ENCODE measurements at places on chromosomes 1 and 21.

DNA sequence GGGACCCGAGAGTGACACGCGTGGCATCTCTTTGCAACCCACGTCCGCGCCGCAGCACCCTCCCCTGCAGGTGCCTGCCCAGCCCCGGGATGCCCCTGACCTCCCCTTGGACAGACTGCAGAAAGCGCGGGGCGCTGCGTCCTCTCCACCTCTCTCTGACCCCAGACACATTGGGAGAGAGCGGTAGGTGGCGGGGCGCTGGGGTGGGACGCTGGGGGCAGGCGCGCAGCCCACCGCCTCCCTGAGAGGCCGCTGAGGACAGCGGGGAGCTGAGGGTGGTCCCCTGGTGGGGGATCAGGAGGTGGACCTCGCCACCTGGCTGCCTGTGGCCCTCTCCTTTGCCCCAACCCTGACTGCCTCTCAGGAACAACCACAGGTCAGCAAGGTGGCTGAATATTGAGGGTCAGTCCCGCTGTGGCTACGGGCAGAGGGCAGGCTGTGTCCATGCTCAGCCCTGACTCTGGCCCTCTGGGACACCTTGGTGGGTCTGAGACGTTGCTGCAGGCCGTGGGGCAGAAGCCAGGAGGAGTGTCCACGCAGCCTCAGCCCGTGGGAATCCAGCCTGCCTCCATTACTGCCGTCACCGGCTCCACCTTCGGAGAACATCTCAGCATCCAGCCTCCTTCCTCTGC is 761 bp upstream of the UBE2J2 start:
- no peak for DNase-seq

DNA sequence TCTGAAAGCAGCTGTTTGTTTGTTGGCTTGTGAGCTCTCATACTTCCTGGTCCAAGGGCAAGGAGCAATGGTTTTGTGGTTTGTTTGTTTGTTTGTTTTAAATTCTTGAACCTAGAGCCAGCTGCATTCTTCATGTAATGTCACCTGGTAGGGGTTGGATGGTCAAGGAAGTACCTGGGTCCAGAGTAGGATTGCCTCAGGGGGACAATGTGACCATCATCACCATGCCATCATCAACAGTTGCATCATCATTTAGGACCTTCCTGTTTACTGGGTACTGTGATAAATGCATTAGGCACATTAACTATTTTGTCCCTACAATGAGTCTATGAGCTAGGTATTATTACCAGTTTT is 14.7 kb upstream of the MYOG start:
- DNase-seq, result no peak

DNA sequence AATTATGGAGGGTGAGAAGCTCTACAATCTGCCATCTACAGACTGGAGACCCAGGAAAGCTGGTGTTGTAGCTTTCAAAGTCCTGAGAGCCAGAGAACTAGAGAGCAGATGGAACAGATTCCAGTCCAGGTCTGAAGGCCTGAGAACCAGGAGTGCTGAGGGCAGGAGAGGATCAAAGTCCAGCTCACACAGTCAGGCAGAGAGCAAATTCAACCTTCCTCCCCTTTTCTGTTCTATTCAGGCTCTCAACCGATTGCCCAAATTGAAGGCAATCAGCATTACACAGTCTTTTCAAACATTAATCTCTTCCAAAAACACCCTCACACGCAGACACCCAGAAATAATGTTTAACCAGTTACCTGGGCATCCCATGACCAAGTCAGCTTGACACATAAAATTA is 2.5 kb upstream of the TMPRSS2 start:
- no peak for DNase-seq

DNA sequence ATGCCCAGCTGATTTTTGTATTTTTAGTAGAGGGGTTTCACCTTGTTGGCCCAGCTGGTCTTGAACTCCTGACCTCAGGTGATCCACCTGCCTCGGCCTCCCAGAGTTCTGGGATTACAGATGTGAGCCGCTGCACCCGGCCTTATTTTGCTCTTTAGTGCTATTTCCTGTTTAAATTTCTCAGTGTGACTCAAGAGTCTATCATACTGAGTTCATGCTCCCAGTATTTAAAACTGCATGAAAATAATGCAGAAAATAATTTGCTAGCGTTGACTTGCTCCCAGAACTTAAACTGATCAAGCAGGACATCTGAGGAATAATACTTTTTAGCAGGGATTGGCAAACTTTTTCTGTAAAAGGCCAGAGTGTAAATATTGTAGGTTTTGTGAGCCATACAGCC is 86.4 kb upstream of the C1orf21 start:
- no peak for DNase-seq

DNA sequence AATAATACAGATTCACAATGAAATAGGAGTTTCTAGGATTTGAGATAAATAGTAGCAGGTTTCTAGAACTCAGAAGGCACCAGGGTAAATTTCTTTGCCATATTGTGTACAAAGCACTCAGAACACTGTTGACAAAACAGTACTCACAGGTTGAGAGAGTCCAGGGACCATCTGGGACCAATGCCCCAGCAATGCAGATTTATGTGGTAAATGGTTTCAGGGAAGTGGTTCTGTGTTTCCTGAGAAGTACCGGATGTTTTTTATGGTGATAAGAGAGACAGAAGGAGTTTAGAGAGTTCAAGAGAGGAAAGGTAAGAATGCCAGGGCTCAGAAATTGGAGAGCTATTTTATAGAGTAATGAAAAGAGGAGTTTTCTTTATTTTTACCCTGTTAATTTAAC is 29.6 kb upstream of the DIPK1A start:
- DNase-seq, result no peak

DNA sequence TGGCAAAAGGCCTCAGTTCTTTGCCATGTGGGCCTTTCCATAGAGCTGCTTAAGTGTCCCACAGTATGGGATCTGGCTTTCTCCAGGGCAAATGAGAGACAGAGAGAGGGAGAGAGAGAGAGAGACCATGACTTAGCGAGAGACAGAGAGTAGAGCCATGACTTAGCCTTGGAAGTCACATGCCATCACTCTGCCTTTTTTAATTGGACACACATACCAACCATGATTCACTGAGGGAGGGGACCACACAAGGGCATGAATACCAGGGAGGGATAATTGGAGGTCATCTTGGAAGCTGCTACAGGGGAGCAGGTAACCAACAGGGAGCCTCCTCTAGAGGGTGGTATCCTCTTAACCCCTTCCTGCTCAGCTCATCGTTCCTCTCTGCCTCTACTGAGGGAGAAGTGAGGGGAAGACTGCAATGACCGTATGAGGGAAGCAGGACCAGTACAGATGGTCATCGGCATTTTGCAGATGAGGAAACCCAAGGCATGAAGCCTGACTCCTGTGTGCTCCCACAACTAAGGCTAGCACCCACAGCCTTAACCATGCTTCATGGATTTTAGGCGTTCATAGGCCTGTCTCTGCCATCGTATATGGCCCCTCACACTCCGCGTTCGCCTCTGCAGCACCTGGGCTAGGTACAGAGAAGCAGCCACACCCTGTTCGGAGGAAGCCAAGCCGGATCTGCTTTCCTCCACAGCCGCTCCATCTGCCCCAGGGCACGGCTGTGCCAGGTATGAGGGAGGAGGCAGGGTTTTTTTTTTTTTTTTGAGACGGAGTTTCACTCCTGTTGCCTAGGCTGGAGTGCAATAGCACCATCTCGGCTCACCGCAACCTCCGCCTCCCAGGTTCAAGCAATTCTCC is 38.6 kb downstream of the MEF2D start:
- DNase-seq, result no peak

- no peak for DNase-seq
These were observed 20.3 kb upstream of the CA6 start for GRCh38 chr1:8925406-8925805.

- DNase-seq, result no peak
These were observed 18.2 kb downstream of the VAV3 start for GRCh38 chr1:107946794-107947193.
